ENCODE measurements at places on chromosomes 11 and 22. TPM values are rescaled to one million over a fixed set of nuclear protein-coding genes. Genes with fewer than 3 reads are reported as not detected.
A peak's percentile ranks its signal among the peaks of the same experiment; 100 is the strongest.

- peak; percentile 13 for ATAC-seq
Observed at GRCh38 chr22:45608763-45609180, 62.9 kb upstream of the ATXN10 start.

- ATAC-seq: no peak
Observed at GRCh38 chr11:124519850-124520549, 23.5 kb downstream of the OR8B12 start.

Gene VEGFB
- 45.2 TPM for total RNA-seq

- ATAC-seq: no peak
Observed at GRCh38 chr11:70341881-70342429, 56.4 kb upstream of the CTTN start.

- ATAC-seq: no peak
Observed at GRCh38 chr22:47304191-47304831, 541.9 kb downstream of the TBC1D22A start.

- ATAC-seq: no peak
Observed at GRCh38 chr11:18317551-18317950, 4.4 kb downstream of the HPS5 start.

Gene WNT11
- 0.08 TPM for total RNA-seq

- peak; percentile 3 for ATAC-seq
Observed at GRCh38 chr11:10856689-10857458, 979 bp downstream of the ZBED5 start.

- ATAC-seq: peak; percentile 81
Observed at GRCh38 chr11:37320921-37321320, 722.9 kb upstream of the RAG2 start.

DNA sequence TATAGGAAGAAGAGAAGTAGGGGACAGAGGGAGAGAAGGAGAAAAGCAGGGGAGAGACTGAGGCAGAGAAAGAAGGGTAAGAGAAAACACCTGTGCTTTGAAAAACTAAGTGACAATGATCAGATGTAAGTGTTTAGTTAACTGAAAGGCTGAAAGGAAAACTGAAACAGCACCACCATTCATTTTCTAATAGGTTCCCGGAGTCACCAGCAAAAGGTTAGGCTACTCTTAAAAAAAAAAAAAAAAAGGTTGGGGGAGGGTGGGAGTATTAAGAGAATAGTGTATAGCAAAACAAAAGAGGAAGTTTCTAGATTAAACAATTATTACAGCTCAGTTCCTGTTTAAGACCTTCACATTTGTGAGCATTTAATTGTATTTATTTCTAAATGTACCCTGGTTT lies 113.8 kb downstream of the CADM1 start:
- ATAC-seq: no peak

GRCh38 chr11:1827095-1827813 lies 7.5 kb upstream of the SYT8 start:
- ATAC-seq: no peak

DNA sequence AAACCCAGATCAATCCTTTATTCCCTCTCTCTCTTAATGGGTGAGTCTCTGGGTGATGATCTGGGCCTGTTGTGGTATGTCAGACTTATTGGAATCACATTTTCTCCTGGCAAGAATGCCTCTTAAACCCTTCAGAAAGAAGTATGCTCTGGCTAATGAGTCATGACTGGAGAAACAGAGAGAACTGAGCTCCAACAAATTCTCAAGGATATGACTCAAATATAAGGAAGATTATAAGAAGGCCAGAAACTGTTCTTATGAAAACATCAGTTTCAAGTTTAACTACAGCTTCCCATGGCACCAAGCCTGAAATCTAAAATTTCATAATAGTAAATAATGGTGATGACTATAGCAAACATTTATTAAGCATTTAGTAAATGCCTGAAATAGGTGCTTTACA lies 83.9 kb downstream of the OR5AK2 start:
- peak; percentile 97 for ATAC-seq

DNA sequence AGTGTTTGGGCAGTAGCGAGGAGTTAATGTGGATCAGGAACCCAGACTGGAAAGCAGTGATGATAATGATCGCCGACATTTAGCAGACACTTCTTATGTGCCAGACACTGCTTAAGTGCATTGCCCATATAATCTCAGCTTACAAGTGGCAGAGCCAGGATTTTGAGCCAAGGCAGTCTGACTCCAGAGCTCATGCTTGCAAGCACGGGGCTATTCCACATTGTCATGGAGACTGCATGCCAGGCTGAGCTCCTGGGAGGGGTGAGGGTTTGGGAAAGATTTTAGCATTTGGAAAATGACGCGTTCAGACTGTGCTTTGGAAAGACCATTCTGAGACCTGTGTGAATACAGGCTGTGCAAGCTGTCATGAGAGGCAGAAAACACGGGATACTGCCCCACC lies 302.7 kb downstream of the DDX10 start:
- ATAC-seq: no peak

Gene SMTN
- 21.1 TPM for total RNA-seq

GRCh38 chr22:50198624-50199017 lies 2.2 kb upstream of the SELENOO start:
- ATAC-seq: no peak

- ATAC-seq: peak; percentile 44
Observed at GRCh38 chr11:46900091-46900746, 18.1 kb downstream of the LRP4 start.

DNA sequence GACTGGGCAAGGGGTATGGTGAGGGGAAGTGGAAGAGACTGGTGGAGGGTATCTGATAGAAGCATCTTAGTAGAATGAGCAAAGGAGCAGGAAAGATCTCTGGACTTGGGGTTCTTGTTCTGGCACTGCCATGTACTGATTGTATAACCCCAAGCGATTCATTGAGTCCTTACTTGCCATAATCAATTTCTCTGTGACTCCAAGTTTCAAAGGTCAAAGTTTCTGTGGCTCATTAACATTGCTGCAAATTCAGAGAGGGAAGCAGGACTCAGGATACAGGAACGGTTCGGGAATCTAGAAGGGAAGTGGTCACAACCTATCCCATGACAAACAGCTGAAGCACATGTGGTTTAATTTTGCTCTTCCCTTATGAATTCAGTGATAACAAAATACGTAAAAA lies 309 bp downstream of the OR51I2 start:
- no peak for ATAC-seq

Gene EMID1
- total RNA-seq: 0.84 TPM

DNA sequence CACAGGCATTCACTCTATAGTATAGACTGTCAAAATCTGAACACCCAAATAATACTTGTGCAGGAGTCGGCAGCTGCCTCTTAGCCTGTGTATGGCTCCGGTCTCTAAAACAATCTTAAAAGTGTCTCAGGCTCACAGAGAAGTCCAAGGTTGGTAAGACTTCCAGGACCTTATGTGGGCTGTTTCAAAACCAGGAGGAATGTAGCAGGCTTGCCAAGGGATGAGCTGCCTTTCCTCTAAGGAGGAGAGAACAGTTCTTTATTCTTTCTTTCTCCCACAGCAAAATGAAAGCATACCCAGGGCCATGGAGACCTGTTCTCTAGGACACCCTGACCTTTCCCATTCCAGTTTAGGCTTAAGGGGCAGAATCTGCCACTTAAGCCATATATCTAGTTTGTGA lies 176.5 kb downstream of the TRPC6 start:
- no peak for ATAC-seq

DNA sequence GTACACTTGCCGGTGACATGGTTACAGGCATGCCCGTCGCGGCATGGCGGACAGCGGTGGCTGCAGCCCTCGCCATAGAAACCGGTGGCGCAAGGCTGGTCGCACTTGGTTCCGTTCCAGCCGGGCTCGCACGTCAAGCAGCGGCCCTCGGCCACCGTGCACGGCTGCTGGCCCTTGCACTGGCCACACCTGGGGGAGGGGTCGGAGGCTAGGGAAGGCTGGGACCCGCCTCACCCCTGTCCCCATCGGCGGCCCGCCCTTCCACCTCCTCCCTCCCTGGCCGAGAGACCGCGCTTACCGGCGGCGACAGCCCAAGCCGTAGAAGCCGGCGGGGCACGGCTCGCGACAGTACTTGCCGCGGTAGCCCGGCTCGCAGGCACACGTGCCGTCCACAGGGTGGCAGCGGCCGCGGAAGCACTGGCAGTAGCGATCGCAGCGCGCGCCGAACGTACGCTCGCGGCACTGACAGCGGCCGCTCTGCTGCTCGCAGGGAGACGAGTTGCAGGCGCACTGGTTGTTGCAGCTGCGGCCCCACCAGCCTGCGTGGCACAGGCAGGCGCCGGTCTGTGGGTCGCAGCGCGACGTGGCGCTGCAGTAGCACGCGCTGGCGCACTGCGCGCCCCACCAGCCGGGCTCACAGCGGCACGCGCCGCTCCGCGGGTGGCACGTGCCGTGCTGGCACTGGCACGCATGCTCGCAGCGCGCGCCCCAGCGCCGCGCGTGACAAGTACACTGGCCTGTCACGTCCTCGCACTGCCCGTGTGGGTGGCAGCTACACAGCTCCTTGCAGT lies 6.7 kb downstream of the SCARF2 start:
- ATAC-seq: peak; percentile 54

- ATAC-seq: peak; percentile 22
Observed at GRCh38 chr11:9347100-9347499, 32.7 kb upstream of the TMEM41B start.

- no peak for ATAC-seq
Observed at GRCh38 chr11:16239141-16240105, 116.9 kb downstream of the SOX6 start.

- ATAC-seq: no peak
Observed at GRCh38 chr11:122393209-122393860, 262.2 kb upstream of the UBASH3B start.

- no peak for ATAC-seq
Observed at GRCh38 chr11:128457874-128458273, 129.5 kb downstream of the ETS1 start.

GRCh38 chr22:41382610-41383009 lies 868 bp downstream of the TEF start:
- no peak for ATAC-seq

Gene LINC01488
- not detected for total RNA-seq

Gene CCDC116
- total RNA-seq: not detected

DNA sequence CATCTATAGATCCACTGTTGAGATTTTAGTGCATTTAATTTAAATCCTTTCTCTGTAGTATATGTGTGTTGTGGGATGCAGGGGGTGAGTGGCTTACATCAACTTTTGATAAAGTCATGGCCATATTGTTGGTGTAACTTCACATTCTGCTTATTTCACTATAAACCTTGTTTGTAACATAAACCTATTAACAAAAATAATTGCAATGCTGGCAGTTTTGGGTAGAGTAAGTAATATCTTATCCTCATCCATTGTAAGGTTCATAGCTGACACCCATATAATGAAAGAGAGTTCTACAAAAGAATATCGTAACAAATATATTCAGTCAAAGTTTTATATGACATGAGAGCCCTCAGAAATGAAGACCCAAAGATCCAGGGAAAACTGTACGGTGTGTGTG lies 601.7 kb upstream of the ANO3 start:
- ATAC-seq: no peak

Gene TMA7B
- total RNA-seq: 0.24 TPM

Gene APOL5
- total RNA-seq: not detected

Gene MGAT3
- total RNA-seq: 0.44 TPM

DNA sequence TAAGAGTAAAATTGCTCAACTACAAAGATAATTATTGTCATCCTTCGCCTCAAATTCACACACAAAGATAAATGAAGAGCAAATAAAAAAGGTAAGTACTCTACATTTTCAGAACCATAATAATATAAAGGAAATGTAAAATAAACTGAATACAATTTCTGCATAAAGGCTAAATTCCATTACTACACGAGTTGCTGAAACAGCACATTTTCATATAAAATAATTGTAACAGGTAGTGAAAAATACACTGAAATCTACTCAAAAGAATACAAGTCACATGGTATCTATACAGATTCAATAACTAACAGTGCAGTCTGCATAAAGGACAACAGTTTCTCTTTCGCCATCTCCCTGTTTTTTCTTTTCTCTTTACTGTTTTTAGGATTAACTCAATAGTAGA lies 54.8 kb upstream of the GAB2 start:
- ATAC-seq: no peak

DNA sequence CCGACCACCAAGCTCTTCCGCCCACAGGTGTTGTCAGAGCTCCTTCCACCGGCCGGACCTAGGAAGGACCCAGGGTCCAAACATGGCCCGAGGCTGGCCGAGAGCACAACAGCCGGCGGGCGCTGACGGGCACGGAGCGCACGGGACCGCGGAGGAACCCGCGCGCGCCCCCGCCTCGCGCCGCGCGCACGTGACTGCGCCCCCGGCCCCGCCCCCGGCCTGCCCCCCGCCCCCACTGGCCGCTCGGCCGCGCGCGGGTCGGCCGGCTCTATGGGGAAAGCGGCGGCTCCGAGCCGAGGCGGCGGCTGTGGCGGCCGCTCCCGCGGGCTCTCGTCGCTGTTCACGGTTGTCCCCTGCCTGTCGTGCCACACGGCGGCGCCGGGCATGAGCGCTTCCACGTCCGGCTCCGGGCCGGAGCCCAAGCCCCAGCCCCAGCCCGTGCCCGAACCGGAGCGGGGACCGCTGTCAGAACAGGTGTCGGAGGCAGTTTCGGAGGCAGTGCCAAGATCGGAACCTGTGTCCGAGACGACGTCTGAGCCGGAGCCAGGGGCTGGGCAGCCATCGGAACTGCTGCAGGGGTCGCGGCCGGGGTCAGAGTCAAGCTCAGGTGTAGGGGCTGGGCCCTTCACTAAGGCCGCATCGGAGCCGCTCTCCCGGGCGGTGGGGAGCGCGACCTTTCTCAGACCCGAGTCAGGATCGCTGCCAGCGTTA lies at the start of gene OSBP2:
OSBP2 (plus strand) TSS at position 235 of the 711 bp plus-strand sequence; CDS start at position 271, 36 bp downstream.
- peak; percentile 51 for ATAC-seq

DNA sequence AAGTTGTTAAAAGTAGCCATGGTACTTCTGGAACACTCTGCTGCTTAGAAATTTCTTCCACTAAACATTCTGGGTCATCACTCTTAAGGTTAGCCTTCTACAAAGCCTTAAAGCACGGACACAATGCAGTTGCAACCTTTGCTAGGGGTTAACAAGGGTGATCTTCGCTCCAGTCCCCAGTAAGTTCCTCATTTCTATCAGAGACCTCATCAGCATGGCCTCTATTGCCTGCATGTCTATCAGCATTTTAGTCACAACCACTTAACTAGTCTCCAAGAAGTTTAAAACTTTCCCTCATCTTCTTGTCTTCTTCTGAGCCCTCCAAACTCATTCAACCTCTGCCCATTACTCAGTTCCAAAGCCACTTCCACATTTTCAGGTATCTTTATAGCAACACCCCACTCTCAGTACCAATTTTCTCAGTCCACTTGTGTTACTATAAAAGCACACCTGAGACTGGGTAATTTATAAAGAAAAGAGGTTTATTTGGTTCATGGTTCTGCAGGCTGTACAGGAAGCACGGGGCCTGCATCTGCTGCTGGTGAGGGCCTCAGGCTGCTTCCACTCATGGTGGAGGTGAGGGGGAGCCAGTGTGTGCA lies 48.7 kb upstream of the TH start:
- no peak for ATAC-seq

Gene OR5AK2
- not detected for total RNA-seq

Data from esophagus mucosa (tissue), 1 donor.